ENCODE measurements at places on chromosomes 3 and 15.

GRCh38 chr3:65578861-65579260, 459.9 kb downstream of the MAGI1 start:
- peak; percentile 43 for ATAC-seq

DNA sequence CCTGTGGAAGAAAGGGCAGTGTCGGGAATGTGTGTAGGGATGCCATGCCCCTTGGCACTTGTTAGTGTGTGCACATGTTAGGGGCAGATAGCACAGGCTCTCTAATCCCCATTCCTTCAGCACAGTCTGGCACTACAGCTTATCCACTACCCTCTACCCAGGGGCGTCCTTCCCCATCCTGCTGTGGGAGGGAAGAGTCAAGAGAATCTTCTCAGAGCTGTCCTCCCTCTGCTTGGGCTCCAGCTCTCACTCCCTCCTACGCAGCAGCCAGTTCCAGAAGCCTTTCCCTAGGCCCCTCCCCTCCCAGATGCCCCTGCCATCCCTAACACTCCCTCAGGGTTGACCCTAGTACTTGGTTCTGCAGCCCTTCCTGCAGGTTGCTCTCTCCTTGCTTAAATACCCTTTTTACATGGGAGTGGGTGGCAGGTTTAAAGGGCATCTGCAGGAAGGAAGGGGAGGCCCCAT, 815 bp upstream of the GRM2 start:
- no peak for ATAC-seq

- peak; percentile 49 for ATAC-seq
Measured at GRCh38 chr3:8657804-8658305, 13.3 kb upstream of the SSUH2 start.

DNA sequence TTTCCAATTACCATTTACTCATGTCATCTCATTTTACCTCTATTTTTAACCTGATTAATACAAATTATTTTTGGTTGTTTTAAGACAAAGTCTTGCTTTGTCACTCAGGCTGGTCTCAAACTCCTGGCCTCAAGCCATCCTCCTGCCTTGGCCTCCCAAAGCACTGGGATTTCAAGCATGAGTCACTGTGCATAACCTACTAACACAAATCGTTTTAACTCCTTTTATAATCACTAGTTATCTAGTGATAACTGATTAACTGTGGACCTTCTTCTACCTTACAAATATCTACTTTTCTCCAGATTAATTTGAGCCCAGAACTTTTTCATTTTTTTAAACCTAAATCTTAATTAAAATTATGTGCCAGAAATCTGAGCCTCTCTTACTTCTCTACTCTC, 4.6 kb downstream of the ATP13A3 start:
- ATAC-seq: no peak

DNA sequence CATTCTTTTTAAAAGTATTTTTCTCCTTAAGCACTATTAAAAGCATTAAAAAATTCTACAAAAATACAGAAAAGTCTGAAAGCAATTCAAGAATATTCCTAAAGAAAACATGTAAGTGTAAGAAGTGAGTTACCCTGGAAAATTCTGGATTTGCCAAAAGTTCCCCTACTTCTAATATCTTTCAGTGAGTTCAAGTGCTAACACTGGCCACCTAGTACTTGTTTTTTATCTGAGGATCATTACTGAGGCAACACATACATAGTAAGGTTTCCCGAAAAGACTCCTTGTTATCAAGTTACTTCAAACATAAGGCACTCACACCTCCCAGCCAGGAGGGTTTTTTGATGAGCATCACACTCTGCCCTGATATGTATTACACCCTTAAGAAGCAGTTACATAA, 158.4 kb downstream of the TIGIT start:
- no peak for ATAC-seq

GRCh38 chr3:150079029-150079739, 108.5 kb upstream of the PFN2 start:
- ATAC-seq: peak; percentile 85

GRCh38 chr15:65069779-65070546, 2.2 kb upstream of the RASL12 start:
- ATAC-seq: no peak

Measured in SK-N-SH treated with all-trans-retinoic acid at 6 μM for 48 hours (cell line).